ENCODE measurements at places on chromosomes 16 and 17.
A peak's percentile ranks its signal among the peaks of the same experiment; 100 is the strongest.

- DNase-seq = no peak
Measured at GRCh38 chr16:75122609-75123008, 6.0 kb upstream of the LDHD start.

DNA sequence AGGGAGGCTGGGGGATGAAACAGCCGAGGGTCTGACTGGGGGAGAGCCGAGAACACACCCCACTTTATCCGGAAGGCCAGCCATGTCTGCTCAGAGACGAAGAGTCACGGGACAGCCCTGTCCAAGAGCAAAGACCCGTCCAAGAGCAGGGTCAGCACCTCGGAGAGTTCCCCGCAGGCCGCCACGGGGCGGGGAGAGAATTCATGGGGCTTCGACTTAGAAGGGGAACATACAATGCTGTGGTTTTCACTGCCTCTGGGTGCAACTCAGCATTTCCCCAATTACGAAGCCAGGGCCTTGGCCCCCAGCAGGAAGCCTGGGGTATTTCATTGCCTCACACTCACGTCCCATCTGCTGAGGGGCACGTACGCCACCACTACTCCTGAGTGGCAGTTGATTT lies 59.3 kb downstream of the JPH3 start:
- DNase-seq = no peak

DNA sequence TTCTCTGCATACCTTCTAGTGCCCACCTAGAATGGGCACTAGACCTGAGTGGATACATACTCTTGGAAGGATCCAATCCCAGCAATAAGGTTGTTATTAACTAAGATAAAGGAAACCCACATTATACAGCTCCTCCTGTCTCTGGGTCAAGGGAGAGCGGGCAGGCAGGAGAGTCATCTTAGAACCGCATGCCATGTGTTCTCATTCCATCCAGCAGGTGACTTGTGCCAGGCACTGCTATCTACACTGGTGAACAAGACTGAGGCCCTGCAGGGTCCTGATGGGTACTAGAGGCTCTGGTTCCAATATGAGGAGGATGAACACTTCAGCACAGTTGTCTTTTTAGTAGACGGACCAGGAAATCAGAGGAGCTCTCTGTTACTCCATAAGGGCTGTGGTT lies 5.9 kb upstream of the CD300H start:
- DNase-seq = no peak

- peak; percentile 98 for DNase-seq
Measured at GRCh38 chr17:8173056-8173870, 2.9 kb downstream of the TMEM107 start.

- DNase-seq = peak; percentile 60
Measured at GRCh38 chr17:64183815-64184214, 53.9 kb upstream of the ERN1 start.

GRCh38 chr17:48954300-48954755 lies 9.7 kb upstream of the SNF8 start:
- no peak for DNase-seq

- DNase-seq = no peak
Measured at GRCh38 chr17:82670661-82671450, 22.6 kb upstream of the WDR45B start.

DNA sequence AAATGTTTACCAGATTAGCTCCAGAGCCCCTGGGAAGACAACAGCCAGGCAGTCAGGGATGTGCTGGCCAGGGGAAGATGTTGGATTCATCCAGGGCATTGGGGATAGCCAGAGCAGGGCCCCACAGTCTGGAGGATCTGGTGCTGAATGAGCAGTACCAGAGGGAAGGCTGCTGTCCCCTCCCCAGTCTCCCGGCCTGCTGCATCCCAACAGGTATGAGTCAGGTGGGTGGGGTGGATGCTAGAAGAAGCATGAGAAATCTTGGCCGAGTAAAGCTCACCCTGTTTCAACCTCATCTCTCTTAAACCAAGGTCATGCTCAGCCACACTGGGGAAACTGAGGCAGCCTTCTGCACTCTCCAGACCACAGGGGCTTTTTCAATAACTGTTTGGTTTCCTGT lies 71.9 kb upstream of the SEC14L1 start:
- no peak for DNase-seq

- no peak for DNase-seq
Measured at GRCh38 chr17:79365836-79366770, 244.7 kb downstream of the RBFOX3 start.

DNA sequence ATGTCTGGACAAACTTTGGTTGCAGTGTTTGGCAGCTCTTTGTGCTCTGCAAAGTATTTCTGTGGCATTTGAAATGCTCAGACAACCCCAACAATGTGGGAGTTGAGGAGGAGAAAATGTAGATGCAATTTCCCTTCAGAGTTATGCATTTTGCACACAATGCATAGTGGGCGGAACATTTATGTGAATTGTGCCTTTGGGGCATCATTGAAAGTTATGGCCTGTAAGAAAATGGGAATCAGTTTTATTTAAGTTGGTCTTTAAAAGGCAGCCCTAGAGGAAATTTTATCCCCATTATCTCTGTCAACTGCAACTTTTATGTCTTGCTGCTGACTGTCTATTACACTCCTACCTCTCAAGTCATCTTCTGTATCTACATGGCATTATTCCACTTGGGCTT lies 176.2 kb downstream of the MAP2K6 start:
- DNase-seq = no peak

- DNase-seq = no peak
Measured at GRCh38 chr16:66120656-66121055, 245.8 kb upstream of the CDH5 start.

GRCh38 chr17:77681861-77682260 lies 276.6 kb upstream of the TNRC6C start:
- DNase-seq = no peak

GRCh38 chr16:54798267-54798666 lies 132.4 kb upstream of the IRX5 start:
- DNase-seq = no peak

GRCh38 chr17:58330997-58331814 lies 2.6 kb upstream of the TSPOAP1 start:
- DNase-seq = no peak

GRCh38 chr17:28227316-28228108 lies 91.5 kb upstream of the TMEM97 start:
- no peak for DNase-seq

- peak; percentile 74 for DNase-seq
Measured at GRCh38 chr16:15879255-15879811, 9.1 kb downstream of the CEP20 start.

- peak; percentile 73 for DNase-seq
Measured at GRCh38 chr16:2874912-2875362, 8.1 kb upstream of the FLYWCH2 start.

DNA sequence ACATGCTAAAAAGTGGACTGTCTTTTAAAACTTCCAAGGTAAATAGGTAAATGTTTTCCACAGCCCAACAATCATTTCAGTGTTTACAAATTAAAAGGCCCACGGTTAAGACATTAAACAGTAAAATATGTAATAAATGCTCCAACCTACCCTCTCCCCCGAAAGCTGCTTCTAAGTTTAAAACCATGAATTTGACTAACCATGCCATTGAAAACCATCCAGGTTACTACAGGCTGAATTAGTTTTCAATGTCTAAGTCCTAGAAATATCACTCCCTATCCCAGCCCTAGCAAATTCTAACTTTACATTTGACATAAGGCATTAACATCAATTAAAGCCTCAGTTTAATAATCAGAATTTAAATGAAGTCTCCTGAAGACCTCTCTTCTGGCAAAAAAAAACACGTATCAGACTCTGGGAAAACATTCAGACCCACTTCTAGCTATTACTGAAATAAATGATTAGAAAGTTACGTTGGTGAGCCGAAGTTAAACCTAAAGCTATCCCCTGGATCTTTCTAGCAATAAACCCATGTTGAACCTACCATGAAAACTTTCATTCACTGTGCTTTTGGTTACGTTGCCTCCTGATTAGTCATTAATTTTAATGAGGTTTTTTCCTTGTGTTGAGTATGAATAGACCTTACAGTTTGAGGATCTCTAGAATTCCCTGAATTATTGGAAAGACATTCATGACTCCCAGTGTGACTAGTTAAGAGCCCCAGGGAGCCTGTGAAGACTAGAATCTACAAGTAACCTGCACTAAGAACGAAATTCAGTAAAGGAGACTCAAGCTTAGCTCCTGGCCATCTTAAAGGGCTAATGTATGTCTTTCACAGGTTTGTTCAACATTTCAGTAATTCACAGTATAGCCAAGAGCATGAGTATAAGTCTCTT lies 1.7 kb upstream of the POLG2 start:
- DNase-seq = no peak

DNA sequence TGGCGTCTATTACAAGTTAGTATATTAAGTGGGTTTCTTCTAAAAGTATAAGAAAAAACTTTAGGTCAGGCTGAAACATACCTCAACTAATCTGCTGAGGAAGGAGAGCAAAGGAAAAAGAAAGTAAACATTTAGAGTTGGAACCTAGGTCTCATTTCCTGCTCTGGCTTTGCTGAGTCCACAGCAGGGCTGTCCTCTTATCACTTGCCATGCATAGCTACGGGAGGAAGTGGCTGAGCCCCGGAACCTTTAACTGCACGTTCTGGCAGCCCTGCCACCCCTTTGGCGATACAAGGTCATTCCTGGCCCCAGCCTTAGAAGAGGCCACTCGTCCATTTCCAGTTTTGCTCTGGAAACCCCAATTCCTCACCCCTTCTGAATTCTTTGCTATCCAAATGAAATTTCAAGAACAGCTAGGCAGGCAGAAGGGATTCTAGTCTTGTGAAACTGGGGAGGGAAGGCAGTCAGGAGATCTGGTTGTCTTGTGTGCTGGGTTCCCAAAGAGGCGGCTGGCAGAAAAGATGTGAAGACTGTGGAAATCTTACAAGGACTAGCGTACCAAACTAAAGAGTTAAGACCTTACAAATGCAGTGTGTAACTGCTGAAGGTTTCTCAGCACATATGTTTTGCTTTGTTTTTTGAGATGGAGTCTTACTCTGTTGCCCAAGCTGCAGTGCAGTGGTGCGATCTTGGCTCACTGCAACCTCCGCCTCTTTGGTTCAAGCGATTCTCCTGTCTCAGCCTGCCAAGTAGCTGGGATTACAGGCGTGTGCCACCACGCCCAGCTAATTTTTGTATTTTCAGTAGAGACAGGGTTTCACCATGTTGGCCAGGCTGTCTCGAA lies 19.1 kb downstream of the WIPI1 start:
- DNase-seq = no peak
